Activated T-helper 1 cell treated with anti-CD3 and anti-CD28 coated beads, Interleukin-2, amount 50 U/mL, for 16 hours (primary cell): ENCODE measurements at places on chromosomes 12 and 14.

- no peak for DNase-seq
These were observed at the start of gene DAO for GRCh38 chr12:108879615-108880254. TSS of gene DAO (plus strand) at chr12:108880092. CDS start at chr12:108885007, 4,915 bp downstream.

- DNase-seq: no peak
These were observed 20.7 kb downstream of the ADCY6 start for GRCh38 chr12:48768147-48768546.

DNA sequence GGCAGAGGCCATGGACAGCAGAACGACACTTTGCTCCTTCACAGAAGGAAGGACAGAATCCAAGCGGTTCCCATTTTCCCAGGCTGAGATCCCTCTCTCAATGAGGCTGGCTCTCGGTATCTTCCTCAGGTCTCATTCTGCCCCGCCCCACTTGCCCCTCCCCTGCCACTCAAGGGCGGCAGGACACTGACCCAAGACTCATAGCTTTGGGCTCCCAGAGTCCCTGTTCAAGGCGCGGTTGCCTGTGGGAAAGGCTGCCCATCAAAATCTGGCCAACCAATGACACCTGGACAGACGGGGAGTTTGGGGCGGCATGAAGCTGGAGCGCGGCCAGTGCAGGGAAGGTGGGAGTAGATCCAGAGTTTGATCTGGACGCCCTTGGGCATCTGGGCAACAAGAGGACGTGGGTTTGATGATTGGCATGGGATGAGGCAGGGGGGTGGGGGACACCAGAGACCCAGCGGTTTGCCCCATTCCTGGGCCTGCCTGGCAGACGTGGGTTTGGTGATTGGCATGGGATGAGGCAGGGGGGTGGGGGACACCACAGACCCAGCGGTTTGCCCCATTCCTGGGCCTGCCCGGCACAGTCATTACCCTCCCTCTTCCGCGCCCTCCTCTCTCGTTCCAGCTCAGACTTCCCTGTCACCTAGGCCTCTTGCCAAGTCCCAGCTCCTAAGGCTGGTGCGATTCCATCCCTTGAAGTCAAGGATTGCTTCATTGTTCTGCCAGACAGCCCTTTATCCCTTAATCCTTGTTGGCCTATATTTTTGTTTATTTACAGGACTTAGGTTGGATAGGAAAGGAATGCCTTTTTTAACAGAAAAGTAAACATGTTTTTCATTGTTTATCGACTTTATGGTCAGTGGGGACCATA, 92.1 kb downstream of the NINJ2 start:
- DNase-seq: no peak

- DNase-seq: no peak
These were observed 38.8 kb downstream of the TRAFD1 start for GRCh38 chr12:112164011-112164660.

- peak; percentile 86 for DNase-seq
These were observed at the start of gene ATF7IP for GRCh38 chr12:14365294-14366208. TSS of gene ATF7IP (plus strand) at chr12:14365682. CDS start at chr12:14423916, 58,234 bp downstream.

- no peak for DNase-seq
These were observed 56.8 kb downstream of the SDR9C7 start for GRCh38 chr12:56877195-56878009.

DNA sequence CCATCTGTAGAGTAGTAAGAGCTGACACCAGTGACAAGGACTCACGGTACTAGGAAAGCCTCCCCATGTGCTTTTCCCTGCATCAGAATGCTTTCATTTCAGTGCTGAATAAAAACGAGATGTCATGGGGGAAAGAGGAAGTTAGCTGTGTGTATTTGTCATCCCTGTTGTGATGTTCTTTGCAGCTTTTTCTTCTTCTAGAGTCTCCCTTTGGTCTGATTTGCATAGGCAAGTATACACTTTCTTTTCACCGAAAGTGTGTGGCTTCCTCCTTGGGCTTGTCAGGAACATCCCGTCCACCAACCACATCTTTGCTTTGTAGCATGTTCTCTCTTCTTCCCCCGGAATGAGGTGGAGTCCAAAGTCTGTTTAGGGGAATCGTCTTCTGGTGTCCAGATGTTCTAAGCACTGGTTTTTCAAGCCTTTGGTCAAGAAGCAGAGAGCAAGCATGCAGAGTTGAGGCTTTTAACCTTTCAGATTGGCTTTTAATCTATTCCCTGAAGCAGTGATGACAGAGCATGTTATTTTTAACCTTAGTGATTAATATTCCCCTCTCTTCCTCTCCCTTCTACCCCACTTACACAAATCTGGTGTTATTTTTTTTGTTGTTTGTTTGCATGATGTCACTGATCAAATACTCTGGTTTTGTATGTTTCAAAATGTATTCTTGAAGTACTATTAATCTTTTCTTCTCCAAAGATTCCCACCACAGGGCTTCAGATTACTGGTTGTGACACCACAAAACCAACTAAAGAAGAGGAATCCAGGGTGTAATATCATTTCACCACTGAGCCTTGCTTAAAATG, 163.4 kb downstream of the SAMD4A start:
- no peak for DNase-seq

DNA sequence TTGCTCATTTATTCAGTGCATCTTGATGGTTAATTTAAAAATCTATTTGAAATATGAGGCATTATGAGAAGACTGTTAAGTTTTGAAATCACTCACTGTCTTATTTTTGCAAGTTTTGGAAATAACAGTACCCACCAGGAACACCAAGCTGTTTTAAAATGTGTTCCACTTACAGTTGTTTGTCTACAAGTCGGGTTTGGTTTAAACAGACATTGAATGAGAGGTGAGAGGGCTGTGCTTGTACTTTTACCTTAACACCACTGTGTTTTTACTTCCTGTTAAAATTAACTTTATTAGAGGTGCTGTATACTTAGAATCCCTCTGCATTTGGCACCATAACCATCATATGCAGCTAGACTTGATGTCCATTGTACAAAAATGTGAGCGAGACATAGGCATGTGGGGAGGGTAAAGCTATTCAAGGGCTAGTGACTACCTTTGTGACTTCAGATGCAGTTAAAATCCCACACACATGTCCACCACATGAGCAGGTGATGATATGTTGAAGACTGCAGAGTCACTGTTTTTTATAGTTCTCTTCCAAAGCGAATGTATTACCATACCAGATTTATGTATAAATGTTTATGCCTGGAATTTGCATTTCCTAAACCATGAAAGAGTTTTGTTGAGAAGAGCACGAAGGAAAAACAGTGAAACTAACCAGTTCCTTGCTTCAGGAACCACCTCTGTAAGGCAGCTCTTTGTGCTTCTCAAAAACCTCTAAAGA, 12.9 kb downstream of the ELK3 start:
- no peak for DNase-seq
